OCI-M1 (cell line): ENCODE measurements at places on chromosomes 11 and 22.
A peak's percentile ranks its signal among the peaks of the same experiment; 100 is the strongest.

- no peak for DNase-seq
These were observed 5.2 kb upstream of the NXPE1 start for GRCh38 chr11:114564831-114565230.

DNA sequence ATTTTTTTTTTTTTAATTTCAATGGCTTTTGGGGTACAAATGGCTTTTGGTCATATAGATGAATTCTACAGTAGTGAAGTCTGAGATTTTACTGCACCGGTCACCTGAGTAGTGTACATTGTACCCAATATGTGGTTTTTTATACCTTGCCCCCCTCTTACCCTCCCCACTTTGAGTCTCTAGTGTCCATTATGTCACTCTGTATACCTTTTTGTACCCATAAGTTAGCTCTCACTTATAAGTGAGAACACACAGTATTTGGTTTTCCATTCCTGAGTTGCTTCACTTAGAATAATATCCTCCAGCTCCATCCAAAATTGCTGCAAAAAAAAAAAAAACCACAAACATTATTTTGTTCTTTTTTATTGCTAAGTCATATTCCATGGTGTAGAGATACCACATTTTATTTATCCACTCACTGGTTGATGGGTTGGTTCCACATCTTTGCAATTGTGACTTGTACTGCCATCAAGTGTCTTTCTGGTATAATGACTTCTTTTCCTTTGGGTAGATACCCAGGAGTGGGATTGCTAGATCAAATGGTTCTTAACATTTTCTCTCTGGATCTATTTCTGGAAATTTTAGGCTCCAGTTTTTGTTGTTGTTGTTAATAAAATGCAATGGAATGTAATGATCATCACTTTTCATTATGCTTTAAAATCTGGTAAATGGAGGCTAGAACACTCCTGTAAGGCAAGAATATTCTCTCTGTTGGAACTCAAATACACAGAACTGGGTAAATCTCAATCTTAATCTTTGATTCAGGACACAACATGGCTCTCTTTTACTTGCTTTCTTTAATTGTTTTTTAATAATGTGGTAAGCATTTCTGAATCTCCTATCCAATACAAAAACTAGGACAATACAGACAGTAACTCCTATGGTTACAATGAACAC, 10.3 kb downstream of the NEAT1 start:
- DNase-seq, result peak; percentile 80

GRCh38 chr11:1916132-1916985, 3.1 kb upstream of the TNNT3 start:
- DNase-seq, result no peak

GRCh38 chr11:127255209-127255608, 254.6 kb upstream of the KIRREL3 start:
- DNase-seq, result no peak

GRCh38 chr11:125157953-125158680, 6.4 kb upstream of the PKNOX2 start:
- no peak for DNase-seq

DNA sequence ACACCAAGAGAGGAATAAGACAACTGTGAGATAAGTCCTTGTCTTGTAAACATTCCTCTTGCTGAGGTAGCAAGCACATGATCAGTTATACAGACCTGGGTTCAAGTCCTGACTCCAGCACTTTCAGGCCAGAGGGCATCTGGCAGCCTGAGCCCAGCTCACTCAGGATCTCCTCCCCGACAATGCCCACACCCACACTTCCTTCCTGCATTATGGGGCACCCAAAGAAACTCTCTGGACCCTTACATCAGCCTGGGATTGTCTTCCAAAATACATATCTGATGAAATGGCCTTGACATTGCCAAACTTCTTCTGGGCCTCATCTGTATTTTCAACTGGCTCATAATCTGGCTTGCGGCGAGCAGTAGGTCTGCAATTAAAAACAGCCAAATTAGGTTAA, 48.6 kb downstream of the ARFGAP3 start:
- DNase-seq, result no peak

DNA sequence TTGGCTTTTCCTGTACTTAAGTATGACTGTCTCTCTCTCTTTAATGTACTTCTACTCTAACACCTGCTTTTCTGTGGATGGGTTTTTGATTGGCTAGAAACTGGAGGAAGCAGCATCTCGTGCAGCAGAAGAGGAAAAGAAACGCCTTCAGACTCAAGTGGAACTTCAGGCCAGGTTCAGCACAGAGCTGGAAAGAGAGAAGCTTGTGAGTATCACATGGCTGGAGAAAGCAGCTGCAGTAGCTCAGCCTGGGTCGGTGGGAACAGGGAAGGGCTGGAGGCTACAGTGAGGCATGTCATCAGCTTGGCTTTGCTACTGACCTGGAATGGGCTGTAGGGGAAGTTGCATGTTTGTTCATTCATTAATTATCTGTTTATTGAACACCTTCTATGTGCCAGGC, 74.2 kb downstream of the SWAP70 start:
- no peak for DNase-seq

GRCh38 chr11:31913985-31914384, 102.9 kb upstream of the PAX6 start:
- no peak for DNase-seq

DNA sequence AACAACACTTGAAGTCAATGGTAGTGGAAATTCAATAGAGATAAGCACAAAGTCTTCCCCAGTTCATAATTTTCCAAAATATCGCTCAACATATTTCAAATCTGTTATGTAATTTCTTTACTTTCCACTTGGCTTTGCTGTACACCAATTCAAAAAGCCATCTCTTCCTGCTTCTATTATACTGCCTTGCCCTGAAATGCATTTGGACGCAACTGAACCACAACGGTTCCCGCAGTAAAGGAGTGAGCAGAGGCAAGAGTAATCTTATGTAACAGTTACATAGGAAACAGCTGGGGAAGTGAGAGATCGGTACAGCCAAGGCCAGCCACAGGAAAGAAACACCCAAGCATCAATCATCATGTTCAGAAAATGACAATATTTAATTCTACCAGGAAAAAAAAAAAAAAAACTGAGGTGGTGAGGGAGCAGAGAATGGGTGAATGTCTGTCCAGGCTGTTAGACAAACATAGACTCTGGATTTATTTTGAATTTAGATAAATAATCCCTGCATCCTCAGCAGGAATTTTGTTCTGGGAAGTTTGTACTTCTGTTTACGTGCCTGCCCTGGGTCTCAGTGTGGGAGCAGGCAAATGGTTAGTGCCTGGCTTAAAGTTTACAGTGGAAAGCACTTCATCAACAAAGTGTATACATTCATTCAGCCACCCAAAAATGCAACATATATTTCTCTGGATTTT, 392.2 kb downstream of the ETS1 start:
- DNase-seq, result no peak

DNA sequence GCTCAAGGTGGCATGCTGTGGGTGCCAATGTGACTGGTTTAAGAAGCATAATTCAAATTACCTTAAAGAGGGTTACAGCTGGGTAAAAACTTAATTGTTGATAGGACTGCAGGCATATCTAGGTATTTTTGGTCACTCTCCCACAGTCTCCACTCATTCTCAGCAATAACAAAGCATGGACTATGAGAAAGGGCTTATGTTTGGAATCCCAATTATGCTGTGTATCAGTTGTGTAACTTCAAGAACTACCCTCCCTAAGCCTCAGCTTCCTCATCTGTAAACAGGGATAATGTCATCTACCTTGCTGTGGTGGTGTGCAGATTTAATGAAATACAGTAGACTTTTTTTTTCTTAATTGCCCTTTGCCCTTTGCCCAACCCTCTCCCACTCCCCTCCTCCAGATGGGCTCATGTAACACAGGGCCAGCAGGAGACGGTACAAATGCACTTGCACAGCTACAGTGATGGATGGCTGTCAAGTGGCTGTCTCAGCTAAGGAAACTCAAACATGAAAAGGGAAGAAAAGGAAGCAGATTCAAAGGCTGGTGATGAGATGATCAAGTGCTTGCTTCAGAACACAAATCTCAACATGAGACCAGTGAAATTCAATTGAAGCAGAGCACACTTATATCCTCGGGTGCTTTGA, 37.6 kb downstream of the MAP6 start:
- peak; percentile 70 for DNase-seq

- DNase-seq, result no peak
These were observed 48.1 kb upstream of the DAGLA start for GRCh38 chr11:61632096-61632495.

- DNase-seq, result no peak
These were observed 48.9 kb downstream of the BTG4 start for GRCh38 chr11:111463276-111463675.

DNA sequence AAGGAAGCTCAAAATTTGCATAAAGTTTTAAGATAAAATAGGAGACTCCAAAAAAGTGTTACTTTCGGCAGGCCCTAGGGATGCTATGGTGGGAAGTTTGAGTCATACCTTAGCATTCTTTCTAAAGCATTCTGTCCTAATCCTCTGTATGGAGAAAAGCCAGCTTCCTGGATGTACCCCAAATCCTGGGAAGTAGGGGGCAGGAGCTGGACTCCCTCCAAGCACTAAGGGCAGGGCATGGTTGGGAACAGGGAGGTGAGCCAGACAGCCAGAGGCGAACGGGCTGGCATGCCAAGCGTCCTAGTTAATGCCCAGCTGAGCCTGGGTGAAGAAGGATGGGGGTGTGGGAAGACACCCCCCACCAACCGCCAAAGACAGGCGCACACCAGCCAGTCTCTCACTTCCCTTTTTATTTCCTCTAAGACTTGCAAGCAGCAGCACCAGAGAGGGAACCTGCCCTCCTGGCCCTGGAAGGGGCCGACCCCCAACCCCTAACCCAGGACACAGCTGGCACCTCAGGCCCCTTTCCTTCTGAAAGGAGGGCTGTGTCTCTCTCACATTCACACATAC, 23.9 kb downstream of the RTN4RL2 start:
- DNase-seq, result no peak

DNA sequence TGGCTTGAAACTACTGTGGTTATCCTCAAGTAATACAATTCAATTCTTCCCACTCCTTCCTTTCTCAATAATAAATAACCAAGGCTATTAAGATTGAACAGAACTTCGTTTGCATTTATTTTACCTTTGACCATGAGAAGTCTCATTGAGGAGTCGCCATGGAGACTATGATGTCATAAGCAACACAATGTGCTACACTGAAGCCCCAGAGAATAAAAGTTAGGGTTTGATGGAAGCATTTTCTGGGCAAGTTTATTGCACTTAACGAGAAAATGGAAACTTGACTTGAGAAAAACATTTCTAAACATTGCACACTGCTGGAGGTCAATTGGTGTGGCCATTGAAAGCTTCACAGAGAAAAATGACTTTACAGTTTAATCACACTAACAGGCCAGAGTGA, 121.5 kb downstream of the FAM76B start:
- no peak for DNase-seq

DNA sequence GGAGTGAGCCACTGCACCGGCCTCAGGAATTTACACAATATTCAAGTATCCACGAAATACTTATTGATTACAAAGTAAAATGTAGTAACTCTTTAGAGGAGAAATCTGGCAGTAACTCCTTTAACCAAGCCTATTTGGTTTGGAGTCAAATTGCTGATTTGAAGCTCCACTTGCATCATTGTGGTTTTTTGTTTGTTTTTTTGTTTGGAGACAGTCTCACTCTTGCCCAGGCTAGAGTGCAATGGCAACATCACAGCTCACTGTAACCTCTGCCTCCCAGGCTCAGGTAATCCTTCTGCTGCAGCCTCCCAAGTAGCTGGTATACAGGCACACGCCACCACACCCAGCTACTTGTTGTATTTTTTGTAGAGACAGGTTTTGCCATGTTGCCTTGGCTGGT, 6.4 kb upstream of the QSER1 start:
- DNase-seq, result no peak

DNA sequence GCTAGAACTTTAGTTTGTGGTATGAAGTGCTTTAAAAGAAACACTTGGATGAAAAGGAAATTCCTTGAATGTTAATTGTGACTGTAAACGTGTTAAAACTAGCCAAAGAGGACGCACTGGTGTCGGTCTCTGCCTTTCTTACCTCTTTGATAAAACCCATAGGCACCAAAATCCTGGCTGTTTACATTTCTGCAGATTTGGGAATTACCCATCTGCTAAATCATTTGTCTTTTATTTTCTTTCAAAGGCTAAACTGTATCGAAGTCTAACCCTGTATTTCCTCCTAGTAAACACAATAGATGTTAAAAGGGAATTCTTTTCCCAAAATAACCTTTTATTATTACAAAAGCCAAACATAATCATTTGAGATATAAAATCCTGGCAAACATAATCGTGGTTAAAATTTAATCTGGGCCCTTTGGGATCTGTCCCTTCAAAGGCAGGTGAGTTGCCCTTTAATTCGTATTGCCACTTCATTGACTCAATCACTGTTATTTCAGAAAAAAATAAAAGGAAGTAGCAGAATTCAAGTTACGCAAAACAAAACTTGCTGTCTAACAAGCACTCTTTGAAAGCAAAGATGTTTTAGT, 2.4 kb downstream of the RASSF10 start:
- no peak for DNase-seq

- no peak for DNase-seq
These were observed 154.1 kb downstream of the MYO18B start for GRCh38 chr22:25896098-25896497.

DNA sequence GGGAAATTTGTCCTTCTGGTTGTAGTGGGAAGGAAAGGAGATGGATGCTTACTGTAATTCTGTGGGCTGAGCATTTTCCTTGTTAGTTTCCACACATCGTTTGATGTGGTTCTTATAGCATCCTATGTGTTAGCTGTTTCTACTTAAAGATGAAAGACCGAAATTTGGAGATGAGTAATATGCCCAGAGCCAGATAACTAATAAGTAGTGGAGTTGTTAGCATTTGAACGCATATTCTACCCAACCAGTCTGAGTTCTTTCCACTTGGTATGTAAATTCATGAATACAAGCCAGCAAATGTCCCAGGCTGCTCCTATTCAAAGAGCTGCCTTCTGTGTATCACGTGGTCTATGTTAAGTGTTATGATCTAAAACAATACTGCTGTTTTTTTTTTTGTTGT, 14.6 kb downstream of the SPECC1L start:
- DNase-seq, result no peak

GRCh38 chr22:44786136-44786535, 33.8 kb downstream of the ARHGAP8 start:
- no peak for DNase-seq

DNA sequence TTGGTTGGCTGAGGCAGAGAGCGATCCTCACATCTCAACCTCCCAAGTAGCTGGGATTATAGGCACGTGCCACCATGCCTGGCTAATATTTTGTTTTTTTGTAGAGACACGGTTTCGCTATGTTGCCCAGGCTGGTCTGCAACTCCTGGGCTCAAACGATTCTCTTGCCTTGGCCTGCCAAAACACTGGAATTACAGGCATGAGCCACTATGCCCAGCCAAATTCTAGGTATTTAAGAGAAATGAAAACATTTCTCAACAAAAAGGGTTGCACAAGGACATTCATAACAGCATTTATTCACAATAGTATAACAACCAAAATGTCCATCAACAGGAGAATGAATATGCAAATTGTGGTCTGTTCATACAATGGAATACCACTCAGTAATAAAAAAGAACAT, 31.7 kb upstream of the RBX1 start:
- no peak for DNase-seq

GRCh38 chr22:25961699-25962098, 207.6 kb upstream of the SEZ6L start:
- DNase-seq, result no peak
